Activated naive CD4-positive, alpha-beta T cell (primary cell): ENCODE measurements at places on chromosomes 6 and 20.

DNA sequence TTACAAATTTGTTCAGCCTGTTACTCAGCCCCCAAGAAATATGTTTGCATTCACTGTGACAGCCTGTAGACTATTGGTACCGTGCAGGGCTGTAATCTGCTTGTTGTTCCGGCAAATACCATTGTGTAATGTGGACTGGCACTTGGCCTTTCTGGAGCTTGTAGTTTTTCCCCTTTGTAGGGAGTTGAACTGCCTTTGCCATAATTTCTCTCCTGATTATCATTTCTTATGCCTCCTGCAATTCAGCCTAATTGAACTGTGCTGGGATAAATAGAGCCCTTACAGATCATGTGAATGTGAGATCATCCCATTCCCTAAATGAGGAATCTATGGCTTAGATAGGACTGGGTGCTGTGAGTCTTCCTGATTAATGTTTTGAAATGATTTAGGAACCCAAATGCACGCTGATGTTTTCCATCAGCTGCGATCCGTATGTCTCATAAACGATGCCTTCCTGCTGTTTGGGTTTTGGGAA lies 185.1 kb downstream of the JARID2 start:
- no peak for DNase-seq

DNA sequence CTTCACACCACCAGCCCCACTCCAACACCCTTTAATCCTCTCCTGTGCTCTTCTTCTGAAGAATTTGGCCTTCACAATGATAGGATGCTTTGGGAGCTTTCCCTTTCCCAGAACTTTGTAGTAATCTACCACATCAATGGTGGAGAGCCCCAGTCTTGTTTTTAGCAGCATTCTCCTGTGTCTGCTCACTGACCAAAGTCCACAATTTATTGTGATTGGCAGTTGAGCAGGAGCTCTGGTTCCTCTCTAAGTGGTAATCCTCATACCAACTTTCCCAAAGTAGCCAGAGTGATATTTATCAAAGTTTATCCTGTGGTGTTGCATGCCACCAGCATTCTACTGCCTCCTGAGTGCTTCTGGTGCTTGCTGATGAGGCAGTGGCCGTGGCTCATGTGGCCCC lies 29.0 kb upstream of the OPN5 start:
- no peak for DNase-seq

DNA sequence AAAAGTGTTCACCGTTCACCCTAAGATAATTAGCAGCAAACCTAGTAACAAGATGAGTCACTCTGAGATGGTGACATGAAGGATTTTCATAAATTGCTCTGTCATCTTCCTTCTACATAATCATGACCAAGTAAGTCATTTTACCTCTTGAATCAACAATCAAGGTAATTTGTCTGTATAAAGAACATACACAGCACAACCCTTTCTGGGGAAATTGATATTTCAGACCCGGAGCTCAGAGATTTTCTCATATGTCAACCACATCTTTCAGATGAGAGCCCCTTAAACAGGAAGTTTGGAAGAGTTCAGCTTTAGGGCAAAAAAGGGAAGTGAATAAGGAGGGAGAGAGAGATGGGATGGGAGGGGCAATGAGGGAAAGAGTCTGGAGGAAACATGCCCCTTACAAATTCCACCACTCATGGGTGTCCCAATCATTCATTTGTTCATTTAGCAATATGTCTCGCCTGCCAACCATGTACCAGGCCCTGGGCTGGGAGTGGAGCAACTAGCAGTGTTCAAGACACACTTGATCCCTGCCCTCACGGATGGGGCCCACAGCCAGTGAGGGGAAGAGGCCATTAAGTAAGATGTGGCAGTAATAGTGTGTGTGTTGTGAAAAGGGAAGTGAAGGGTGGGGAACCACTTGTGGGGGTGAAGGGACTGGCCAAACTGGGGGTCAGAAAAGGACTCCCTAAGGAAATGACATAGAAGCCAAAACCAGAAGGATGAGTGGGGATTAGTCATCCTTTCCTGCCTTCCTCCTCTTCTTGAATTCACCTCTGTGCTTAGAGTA lies 190.9 kb downstream of the MAFB start:
- DNase-seq, result no peak

- DNase-seq, result no peak
Observed at GRCh38 chr6:93784794-93785693, 365.7 kb upstream of the EPHA7 start.

DNA sequence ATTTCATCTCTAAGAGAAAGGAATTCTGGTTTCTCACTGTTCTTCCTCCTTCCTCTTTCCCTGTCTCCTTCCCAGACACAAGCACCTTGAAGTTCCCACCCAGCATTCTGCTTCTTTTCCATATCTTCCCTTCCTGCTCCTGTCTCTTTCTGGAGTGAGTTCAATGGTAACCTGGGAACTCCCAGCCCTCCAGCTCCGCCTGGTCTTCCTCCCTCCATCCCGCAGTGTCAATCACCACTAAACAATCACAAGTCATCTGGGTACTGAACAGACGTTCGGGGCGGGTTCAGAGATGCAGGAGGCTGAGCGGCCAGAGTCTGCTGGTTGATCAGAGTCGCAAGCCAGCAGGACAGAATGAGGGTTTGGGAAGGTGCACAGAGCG lies 7.7 kb downstream of the TTBK1 start:
- no peak for DNase-seq

GRCh38 chr6:137162692-137163306 lies 10.6 kb downstream of the IL22RA2 start:
- no peak for DNase-seq

DNA sequence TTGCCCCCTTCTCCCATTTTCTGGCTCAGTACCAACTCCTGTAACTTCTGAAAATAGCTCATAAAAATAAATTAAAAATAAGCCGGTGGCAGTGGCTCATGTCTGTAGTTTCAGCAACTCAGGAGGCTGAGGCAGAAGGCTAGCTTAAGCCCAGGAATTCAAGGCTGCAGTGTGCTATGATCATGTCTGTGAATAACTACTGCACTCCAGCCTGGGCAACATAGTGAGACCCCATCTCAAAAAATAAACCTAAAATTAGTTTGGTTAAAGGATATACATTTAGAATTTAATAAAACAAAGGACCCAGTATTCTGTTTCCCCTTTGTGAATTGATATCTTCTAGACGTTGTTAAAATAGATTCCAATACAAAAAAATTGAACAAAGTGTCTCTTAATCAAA lies 10.5 kb downstream of the PRDM13 start:
- DNase-seq, result no peak

- DNase-seq, result no peak
Observed at GRCh38 chr6:92174398-92175073, 1244.8 kb downstream of the EPHA7 start.

DNA sequence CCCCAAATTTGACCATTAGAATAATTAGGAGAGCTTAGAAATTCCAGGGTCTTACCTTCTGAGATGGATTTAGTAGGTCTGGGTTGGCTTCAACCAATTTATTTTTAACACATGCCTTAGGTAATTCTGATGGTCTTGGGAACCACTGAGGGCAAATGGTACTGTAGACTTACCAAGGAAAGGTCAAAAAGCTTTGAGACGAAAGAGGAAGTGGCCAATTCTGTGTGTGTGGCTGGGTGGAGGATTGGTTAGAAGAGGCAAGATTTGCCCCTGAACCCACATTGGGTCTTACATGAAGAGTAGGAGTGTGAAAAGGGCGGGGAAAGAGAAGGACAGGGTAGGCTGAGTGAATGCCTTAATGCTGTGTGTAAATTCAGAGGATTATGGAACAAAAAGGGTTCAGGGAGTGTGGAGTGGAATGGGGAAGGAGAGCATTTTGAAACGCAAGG lies 2.7 kb downstream of the ITCH start:
- no peak for DNase-seq

DNA sequence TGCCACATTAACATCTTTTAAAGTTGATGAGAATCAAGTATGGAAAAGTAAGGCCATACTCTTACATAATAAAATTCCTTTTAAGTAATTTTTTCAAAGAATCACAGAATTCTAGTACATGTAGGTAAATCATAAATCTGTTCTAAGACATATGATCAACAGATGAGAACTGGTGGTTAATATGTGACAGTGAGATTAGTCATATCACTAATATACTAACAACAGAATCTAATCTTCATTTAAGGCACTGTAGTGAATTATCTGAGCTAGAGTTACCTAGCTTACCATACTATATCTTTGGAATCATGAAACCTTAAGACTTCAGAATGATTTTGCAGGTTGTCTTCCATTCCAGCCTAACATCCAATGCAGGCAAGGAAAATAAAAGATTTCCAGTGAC lies 11.6 kb downstream of the PLN start:
- DNase-seq, result no peak

DNA sequence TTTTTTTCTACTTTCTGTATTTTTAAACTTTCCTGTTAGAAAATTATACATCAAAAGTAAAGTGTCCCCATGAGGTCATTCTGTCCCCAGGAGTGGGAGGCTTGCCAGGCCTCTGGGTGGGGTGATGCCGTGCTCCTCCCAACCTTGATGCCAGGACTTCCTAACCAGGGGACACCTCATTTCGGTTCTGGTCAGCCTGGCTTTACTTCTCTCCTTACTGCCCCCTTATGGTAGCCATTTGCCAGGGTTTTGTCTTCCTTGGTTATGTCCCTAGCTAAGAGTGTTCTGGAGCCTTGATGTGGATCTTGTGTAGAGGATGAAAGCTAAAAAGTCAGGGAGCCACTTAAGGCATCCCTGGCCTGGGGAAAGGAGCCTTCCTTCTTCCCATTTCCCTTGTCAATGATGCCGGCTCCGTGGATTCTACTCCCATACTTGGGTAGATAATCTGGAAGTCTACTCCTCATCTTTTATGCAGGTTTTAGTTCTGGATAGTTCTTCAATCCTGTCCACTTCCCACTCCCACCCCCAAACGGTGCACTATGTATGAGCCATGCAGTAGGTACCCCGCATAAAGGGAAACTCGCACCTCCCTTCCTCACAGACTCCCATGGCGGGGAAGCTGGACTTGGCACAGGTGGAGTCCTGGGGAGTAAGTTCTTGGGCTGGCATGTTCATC lies 164.1 kb upstream of the SALL4 start:
- no peak for DNase-seq

GRCh38 chr6:7050004-7050403 lies 57.8 kb upstream of the RREB1 start:
- DNase-seq, result no peak

DNA sequence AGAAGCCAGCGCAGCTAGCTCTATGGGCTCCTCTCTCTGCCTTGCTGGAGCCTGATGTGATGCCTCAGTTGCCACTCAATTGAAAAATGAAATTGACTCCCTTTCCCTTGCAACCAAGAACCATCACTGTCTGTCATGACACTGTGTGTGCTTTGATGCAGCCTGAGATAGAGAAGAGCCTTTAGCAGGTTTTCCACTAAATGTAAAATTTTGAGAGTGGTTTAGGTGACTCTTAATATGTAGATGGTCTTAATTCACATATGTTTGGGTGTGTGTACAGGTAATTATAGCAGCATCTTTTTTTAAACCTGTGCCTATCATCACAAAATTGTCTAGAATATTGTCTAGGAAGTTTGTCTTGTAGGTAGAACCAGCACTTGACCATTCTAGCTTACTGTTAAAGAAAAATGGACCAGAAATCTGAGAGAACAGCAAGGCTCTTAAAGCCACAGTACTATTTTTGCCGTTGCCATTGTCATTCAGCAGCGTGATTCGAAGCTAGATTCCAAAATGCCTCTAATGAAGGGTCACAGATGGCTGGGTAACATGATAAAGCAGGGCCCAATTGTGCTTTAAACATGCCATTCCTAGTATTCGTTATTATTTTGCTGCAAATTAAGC lies 1.3 kb downstream of the ARFGEF3 start:
- DNase-seq, result no peak

DNA sequence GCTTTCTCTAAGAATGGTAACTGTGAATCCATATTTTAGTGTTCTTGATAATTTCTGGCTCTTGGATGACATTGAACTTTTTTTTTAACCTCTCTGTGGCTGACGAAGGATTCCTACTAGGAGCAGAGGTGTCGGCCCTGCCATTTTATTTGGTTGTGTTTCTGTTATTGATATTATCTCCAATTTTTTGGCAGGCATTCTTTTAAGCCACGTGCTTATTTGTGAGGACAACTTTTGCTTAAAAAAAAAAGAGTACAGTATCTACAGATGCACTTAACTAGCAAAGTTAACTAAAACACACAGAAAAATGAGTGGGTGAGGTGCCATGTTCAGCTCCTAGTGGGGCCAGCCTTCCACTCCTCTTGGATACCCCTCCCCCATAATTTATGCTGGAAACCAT lies 1.1 kb downstream of the FANCE start:
- DNase-seq, result no peak

DNA sequence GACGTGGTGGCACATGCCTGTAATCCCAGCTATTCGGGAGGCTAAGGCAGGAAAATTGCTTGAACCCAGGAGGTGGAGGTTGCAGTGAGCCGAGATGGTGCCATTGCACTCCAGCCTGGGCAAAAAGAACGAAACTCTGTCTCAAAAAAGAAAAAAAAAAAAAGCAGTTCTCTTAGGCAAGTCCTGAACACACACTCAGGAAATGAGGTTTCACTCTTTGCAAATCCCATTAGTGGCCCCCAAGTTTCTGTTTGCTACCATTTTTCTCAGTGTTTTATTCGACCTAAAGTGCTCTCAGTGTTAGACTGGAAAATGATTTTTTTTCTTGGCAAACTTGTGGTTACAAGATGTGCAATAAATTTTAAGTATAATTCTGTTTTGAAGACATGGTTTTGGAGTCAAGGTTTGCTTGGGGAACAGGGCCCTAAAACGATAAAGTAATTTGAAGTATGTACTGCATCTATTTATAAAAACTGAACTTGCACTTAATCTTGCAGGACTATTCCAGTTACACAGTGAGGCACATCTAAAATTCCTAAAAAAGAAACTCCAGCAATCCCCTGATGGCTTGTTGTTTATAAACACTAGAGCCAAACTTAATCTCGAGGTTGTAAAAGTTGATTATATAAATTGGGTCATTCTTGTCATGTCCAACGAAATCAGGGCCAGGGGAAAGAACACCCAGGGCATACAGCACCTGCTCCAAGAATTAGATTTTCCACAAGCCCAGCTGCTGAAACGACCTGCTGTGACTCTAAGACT lies 42.6 kb downstream of the MAP1LC3A start:
- DNase-seq, result no peak

GRCh38 chr6:71510057-71510713 lies 221.6 kb downstream of the OGFRL1 start:
- no peak for DNase-seq

GRCh38 chr6:55250400-55250799 lies 76.1 kb downstream of the HCRTR2 start:
- no peak for DNase-seq

GRCh38 chr6:33771146-33772081 lies 17.5 kb downstream of the LEMD2 start:
- no peak for DNase-seq
